Fibroblast of pulmonary artery (primary cell): ENCODE measurements at places on chromosomes 3 and 15.

DNA sequence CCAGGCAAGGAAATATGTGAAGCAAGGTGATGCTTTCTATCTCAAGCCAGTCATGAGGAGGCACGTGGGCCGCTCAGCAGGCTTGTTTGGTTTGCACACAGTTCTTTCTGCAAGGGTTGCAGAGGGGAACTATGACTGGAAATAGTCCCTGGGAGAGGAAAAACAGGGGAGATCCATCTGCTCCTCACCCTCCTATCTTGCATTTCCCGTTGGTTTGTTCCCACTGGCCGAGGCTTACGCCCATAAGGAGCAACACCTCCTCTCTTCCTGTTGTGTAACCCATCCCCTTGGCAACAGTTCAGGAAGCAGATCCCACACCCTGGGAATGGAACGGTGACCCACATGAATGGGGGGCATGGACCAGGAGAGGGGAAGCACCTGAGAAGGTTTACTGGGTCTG is 72.1 kb upstream of the MAGI1 start:
- DNase-seq = peak; percentile 93

DNA sequence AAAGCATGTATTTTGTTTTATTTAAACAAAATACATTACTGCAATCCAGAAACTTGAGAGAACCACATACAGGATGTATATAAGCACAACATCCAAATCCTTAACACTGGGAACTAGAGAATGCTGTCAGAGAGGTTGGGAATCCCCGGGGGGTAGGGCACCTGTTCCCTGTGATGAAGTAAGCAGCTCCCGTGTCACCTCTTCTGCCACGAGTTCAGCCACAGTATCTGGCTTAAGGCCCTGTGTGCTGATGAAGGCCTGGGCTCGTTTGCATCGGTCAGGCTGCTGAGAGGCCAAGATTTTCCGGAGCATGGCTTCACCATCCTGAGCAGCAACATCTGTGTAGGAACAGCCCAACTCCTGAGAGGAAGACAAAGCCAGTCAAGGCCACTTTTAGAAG is 36.4 kb downstream of the EIF3J start:
- no peak for DNase-seq

GRCh38 chr15:101161656-101162055 is 90.2 kb downstream of the CHSY1 start:
- no peak for DNase-seq

GRCh38 chr3:32004113-32004765 is 22.7 kb downstream of the ZNF860 start:
- no peak for DNase-seq

- DNase-seq = peak; percentile 74
Observed at GRCh38 chr3:23778446-23778845, 27.3 kb upstream of the UBE2E1 start.

DNA sequence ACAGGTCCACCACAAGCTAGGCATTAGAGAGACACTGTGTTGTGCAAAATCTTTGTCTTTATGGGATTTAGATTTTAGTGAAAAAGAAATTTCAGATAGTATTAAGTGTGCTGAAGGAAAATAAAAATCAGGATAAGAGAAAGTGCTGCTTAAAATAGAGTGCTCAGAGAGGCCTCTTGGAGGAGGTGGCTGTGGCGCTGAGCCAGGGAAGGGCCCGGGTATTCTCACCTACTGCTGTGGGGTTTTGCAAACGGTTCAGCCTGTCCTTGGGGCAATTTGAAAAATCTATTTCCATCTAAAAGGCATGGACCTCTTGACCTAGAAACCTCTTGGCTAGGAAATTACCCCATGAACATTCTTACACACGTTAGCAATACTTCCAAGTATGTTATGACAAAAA is 267.7 kb downstream of the TJP1 start:
- DNase-seq = no peak
